Osteoblast (primary cell): ENCODE measurements at places on chromosomes 16 and 17. TPM values are rescaled to one million over a fixed set of nuclear protein-coding genes. Genes with fewer than 3 reads are reported as not detected.

KCTD13 gene
- total RNA-seq = 8.5 and 11.9 TPM in 2 replicates

DNA sequence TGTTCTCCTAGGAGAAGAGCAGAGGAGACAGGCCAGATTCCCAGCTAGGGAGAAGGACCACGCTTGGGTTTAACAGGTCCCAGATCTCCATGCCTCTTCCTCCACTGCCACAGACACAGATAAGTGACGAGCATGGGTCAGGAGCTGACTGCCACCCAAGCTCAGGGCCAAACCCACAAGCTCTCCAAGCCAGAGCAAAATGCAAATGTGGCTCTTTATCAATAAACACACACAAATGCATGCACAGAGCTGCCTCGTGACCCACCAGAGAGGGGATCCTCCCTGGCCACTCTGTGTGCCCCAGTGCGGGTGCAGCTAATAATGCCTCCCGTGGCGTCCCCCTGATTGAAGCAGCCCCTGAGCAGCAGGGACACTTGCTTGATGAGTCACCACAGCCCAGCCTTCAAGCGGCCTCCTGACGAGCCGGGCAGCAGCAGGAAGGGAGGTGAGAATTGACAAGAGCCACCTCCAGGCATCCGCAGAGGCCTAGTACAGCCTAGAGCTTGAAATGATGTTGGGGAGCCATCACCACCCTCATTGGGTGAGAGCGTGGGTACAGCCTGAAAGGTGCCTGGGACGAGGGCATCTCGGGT is 143.9 kb downstream of the CCDC182 start:
- H3K4me1 ChIP-seq = no peaks in the 10 kb centered on the region
- H3K27me3 ChIP-seq = no peaks in the 10 kb centered on the region
- no peak for DNase-seq
- no peak overlapping the region for H3K27ac ChIP-seq
- no peaks in the 10 kb centered on the region for H3K36me3 ChIP-seq
- H3K4me3 ChIP-seq = no peak overlapping the region

DNA sequence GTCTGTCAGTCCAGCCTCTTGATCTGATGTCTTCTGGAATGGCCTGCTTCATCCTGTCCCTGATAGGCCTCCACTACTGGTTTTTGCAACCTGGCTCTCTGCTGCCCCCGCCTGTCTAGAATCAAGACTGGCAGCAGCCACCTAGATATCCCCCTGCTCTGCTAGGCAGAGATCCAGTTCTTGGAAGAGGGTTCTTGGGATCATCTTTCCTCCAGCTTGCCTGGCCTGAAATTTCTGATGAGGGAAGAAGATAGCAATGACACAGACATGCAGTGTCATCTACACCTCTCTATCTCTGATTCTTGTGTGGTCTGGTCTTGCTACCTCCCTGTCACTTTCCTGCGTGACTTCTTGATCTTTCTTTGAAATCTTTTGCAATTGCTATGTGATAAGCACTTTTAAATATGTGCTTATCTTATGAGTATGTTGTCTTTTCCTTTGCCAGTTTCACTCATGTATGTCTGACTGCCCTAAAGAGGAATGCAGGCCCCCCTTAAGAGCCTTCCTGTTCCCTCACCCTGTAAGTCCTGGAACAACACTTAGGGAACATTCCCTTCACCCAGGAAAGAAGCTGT is 20.3 kb upstream of the NFATC3 start:
- peaks cover 31% of the 10 kb centered on the region for H3K4me1 ChIP-seq
- peak overlapping the region; percentile 78 for H3K27ac ChIP-seq
- no peaks in the 10 kb centered on the region for H3K27me3 ChIP-seq
- H3K36me3 ChIP-seq = peaks cover 21% of the 10 kb centered on the region
- H3K4me3 ChIP-seq = no peak overlapping the region

SDR42E2 gene
- not detected in 2 replicates for total RNA-seq
